ENCODE measurements at places on chromosomes 11 and 22. TPM values are rescaled to one million over a fixed set of nuclear protein-coding genes. Genes with fewer than 3 reads are reported as not detected.

DNA sequence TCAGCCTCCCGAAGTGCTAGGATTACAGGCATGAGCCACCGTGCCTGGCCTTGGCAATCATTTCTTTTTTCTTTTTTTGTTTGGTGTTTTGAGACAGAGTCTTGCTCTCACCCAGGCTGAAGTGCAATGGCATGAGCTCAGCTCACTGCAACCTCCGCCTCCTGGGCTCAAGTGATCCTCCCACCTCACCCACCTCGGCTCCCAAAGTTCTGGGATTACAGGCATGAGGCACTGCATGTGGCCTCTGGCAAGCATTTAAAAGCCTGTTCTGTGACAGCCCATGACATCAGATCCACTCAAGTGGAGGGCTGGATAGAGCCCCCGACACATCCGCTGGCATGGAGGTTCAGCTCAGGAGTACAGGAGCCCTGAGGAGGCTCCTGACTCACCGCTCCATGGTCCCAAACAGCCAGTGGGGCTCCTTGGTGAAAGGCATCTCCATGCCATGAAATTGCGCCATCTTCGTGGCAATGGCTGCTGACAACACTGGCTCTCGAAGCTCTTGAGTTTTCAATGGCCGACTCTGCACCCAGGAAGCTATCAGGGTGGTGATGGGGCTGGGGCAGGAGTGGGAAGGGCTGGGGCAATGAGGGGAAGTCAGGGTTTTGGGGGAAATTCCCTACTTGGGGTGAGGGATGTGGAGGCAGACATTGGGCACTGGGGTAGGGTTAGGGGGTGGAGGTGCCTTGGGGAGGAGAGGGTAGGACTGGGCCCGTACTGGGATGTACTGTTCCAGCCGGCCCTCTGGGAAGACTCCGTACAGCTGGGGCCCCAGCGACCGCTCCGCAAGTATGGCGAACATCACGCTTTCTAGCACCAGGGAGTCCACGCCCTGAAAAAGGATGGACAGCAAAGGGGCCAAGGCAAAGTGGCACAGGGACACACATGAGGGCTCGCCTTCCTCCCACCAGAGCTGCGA is 1.4 kb downstream of the CHKB start:
- DNase-seq = no peak

DNA sequence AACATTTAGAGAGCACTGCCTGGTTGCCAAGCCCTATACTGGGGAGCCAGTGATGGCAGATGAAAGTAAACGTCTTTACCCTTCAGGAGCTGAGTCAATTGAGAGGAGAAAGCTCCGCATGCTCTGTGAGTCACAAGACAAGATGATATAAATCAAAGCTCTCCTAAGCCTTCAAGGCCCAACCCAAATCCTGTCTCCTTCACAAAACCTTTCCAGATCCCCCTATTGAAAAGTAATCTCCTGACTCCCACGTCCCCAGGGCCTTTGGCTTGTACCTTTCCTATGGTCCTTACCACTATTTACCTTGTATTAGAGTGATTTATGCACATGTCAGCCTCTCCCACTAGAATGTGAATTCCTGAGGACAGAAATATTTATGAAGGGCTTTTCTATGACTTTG is 230.1 kb upstream of the TENM4 start:
- no peak for DNase-seq

DNA sequence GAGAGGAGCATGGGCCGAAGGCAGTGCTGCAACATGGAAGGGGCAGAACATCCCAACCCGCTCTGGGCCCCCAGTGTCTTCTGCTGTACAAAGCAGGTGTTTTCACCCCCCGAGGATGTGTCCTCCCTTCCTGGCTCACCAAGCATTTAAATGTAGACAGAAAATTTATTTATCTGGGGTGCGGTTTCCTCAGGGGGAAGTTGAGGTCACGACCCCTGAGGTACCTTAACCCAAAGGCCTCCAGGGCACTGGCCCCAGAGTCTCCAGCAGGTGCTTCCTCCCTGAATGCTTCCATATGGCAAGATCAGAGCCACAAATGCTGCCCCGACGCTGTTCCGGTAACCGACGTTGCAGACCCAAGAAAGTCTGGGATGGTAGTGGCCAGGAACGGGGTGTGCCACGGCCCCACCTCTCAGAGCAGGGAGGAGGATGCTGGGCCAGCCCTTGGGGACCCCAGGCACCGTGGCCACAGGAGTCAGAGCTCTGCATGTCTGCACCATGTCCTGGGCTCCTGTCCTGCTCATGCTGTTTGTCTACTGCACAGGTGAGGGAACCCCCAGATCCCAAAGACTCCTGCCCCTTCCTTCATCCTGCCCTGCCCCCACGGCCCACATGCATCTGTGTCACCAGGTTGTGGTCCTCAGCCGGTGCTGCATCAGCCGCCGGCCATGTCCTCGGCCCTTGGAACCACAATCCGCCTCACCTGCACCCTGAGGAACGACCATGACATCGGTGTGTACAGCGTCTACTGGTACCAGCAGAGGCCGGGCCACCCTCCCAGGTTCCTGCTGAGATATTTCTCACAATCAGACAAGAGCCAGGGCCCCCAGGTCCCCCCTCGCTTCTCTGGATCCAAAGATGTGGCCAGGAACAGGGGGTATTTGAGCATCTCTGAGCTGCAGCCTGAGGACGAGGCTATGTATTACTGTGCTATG is at the start of gene VPREB1:
TSS of gene VPREB1 (plus strand) at position 471 of the 935 bp plus-strand sequence. CDS start at position 499, 28 bp downstream.
- DNase-seq = no peak

DNA sequence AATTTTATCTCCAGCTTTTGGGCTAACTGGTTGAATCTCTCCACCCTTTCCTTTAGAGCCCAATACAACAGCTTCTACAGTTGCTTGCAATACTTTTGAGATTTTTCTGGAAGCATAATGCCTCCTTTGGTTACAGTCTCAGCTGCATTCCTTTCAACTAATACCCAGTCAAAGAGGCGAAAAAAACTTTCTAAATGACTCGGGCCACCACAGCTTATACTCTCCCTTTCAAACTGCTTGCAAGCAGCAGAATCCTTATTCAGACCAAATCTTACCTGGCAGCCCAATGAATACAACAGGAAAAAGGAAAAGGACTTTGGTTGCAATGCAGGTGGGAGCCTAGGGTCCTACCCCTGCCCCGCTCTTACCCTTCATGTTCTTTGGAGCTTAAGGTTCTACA is 15.8 kb downstream of the JAML start:
- DNase-seq = no peak

- DNase-seq = peak; percentile 48
Measured at GRCh38 chr22:36510966-36511881, 4.4 kb upstream of the FOXRED2 start.

The POU2AF2 gene
- not detected for total RNA-seq
